ENCODE measurements at places on chromosomes 16 and 17. TPM values are rescaled to one million over a fixed set of nuclear protein-coding genes. Genes with fewer than 3 reads are reported as not detected.

GRCh38 chr17:58381124-58382035 lies 29.4 kb upstream of the SUPT4H1 start:
- no peak for DNase-seq

GRCh38 chr17:34201225-34201624 lies 53.9 kb upstream of the CCL2 start:
- DNase-seq = no peak

DNA sequence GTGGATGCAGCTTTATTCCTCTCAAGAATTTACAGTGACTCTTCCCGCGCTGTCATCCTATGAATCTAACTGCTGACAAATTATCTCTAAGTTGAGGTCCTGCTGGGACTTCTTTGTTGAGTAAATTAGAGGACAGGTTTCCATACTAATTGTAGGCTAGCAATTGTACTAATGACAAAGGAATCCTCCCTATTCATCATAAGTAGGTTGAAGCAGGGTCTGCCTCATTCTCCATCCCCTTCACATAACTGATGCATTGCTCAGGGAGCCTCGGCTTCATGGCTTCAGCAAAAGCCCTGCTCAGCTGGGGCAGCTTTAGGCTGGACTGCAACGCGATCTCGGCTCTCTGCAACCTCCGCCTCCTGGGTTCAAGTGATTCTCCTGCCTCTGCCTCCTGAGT lies 83.1 kb upstream of the IRX6 start:
- DNase-seq = no peak

DNA sequence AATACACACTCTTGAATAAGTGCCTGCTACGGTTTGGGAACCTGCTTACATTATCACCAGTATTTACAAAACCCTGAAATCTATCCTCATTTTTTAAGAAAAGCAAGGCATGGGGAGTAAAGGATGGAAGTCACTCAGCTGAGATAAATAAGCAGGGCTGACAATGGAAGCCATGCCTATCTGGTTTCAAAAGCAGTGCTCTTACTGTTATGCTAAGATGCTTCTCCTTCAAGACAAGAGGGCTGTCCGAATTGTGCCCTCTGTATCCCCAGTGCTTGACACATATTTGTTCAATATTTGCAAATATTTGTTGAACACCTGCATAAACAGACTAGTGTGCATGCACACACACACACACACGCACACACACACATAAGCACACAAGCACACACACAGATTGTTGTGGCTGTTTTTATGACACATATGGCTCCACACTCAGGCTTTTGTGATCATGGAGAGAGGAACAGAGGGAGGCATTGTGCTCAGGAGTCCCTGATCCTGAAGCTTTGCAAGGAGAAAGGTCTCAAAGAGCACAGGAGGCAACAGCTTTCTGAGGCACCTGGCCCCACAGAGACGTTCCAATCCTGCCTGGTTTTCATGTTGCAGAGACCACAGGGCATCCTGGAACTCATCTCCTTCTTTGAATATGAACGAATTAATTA lies 401.6 kb upstream of the CDH11 start:
- no peak for DNase-seq

GRCh38 chr17:28147017-28147416 lies 104.5 kb downstream of the NLK start:
- no peak for DNase-seq

Gene TP53TG3C
- not detected for total RNA-seq

DNA sequence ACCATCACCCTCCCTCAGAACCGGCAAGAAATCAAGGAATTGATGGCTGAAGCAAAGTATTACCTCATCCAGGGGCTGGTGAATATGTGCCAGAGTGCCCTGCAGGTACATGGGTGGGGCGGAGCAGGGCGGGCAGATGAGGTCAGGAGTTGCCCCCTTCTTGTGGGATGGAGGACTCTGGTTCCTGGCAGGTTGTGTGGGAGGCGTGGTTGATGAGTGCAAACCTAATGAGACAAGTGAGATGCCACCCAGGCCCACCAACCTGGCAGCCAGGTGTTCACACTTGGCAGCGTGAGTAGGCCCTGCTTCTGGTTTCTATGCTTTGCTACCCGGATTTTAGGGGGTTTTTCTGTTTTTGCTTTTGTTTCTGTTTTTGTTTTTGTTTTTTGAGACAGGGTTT lies 4.8 kb downstream of the TNFAIP1 start:
- DNase-seq = no peak

GRCh38 chr17:79019632-79020584 lies 4.1 kb upstream of the C1QTNF1 start:
- DNase-seq = peak; percentile 66

Gene SLC35G6
- total RNA-seq = not detected

DNA sequence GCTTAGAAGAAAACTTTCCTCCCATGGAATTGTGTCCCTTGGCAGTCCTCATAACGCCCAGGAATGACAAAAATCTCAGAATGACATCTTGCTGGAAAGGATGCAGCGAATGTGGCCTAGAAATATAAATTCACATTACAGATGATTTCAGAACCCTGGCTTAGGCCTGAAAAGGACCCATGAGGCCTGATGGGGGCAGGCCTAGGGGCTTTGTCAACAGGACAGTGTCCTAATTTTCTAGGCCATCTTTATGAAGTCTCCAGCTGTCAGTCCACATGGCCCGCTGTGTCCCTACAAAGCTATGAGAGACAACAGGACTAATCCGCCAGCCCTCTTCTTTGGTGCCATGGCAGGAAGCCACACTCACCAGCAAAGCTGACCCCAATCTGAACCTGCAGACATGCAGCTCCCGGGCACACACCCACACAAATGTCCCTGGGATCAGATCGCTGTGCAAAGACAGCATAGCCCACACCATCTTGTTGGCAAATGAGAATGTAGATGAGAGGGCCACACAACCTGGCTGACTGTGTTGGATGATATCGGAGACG lies 40.4 kb upstream of the DNAH17 start:
- DNase-seq = no peak

Gene TBC1D3
- not detected for total RNA-seq

Gene CXCL16
- total RNA-seq = 12.7 TPM

All from bronchial epithelial cell (primary cell).